ENCODE measurements at places on chromosomes 2 and 18.

DNA sequence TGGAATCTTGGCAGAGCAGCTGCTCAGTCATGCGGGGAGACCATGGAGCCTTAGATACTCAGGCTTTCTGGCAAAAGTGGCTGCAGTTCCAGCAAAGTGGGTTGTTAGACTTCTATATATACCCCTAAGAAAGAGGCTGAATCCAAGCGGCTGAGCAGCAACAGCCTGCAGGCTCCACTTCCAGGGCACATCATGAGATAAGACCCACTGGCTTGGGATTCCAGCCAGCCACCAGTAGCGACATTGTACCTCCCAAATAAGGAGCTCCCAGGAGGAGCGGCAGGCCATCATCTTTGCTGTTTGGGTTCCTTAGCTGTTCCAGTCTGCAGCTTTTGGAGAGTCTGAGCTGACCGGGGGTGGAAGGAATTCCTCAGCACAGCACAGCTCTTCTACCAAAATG is 150.3 kb upstream of the ST6GAL2 start:
- no peak for DNase-seq

- DNase-seq: no peak
These were observed 280.6 kb downstream of the NCKAP5 start for GRCh38 chr2:133287709-133288108.

- DNase-seq: no peak
These were observed 140.6 kb upstream of the NOSTRIN start for GRCh38 chr2:168661863-168662256.

- DNase-seq: peak; percentile 59
These were observed 5.8 kb downstream of the FHOD3 start for GRCh38 chr18:36303211-36303844.
